ENCODE measurements at places on chromosomes 16 and 17. TPM values are rescaled to one million over a fixed set of nuclear protein-coding genes. Genes with fewer than 3 reads are reported as not detected.

DNA sequence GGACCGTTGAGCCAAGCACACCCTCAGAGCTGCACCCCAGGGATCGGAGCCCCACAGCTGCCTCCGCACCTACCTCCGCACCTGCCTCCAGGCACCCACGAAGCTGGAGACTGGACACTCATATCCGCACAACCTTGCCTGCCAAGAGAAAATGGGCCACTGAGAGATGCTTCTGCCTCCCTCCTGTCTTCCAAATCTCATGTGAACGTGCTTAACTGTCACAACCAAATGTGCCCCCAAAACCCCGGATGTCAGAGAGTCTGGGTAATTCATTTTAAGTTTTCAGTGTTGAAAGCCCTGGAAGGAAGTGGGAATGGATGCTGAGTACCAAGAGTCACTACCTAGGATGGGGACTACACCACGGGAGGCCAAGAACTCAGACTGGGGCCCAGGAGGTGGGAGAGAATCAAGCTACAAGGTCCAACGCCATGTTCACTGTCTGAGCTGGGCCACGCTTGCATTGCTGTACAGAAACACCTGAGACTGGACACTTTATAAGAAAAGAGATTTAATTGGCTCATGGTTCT, 49.5 kb upstream of the MEAK7 start:
- no peak for DNase-seq

DNA sequence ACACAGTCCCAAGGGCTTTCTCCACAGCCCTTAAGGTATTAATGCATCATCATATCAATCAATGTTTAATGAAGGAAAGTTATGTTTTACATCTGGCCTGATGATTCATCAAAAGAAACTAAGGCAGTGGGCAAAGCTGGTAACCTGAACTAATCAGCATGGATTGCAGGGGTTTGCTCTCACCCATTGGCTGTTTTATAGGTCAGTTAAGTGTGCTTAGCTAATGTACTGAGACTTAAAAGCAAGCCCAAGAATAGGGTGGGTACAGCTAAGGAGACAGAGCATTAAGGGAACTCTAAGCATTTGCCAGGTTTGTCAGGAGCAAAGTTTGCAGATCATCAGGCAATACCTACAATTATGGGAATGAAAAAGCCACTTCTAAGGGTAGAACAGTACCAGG, 1247.6 kb downstream of the CDH8 start:
- no peak for DNase-seq

DNA sequence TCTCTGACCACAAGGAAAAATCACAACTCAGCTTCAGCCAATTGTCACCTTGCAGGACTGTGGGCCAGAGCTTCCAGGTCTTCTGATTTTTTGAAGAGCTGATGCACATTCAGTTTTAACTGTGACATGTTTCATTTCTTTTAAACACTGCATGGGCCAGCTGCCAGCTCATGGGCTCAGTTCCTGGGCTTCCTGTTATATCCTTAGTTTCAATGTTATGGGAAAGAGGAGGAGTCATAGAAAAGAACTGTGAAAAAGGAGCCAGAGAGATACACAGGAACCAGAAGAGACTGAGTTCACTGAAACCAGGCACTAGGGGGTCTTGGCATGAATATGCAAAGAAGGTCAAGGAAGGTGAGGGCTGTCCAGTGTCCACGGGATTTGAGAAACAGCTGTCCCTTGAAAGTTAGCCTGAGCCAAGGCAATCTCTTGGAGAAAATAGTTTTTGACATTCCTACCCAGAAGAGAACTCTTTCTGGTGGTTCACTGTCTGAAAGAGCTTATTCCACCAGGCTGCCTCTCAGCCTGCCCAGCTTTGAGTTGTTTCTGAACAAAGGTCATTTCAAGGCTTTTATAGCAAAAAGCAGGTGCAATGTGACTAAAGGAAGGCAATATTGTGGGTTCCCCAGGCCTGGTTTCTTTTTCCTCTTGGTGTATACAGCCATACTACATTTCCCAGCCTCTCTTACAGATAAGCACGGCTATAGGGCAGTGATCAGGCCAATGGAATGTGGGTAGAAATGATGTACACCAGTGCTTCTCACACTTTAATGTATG, 10.5 kb downstream of the PDILT start:
- no peak for DNase-seq

- DNase-seq: no peak
Measured at GRCh38 chr17:40520991-40521453, 19.6 kb upstream of the TNS4 start.

- no peak for DNase-seq
Measured at GRCh38 chr16:27237219-27238015, 31.2 kb downstream of the NSMCE1 start.

GRCh38 chr17:50480854-50481490, 2.3 kb downstream of the RSAD1 start:
- DNase-seq: no peak

DNA sequence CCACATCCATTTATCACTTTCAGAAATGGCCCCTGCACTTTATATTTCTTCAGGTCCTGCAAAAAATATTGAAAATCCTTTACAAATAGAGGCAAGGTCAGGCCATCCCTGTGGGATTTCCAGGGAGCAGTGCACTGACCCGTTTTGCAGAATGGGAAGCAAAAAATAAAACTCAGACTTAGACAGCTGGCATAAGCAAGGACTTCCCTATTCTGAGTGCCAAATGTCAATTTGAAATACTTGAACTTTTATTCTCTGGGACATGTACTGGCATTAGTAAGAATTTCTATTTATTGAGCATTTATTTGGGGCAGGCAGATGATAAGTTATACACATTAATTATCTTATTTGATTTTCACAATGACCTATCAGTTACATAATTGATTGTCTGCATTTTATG, 32.4 kb downstream of the PRKCB start:
- DNase-seq: no peak

- no peak for DNase-seq
Measured at GRCh38 chr17:68803164-68803929, 151.8 kb downstream of the ABCA8 start.

GRCh38 chr16:22813948-22814710, at the start of gene HS3ST2:
Gene HS3ST2 (plus strand): TSS chr16:22814162. CDS start chr16:22814611, 449 bp downstream.
- DNase-seq: peak; percentile 12

Gene C16orf96
- 0.38 TPM for polyA plus RNA-seq

Gene MT4
- not detected for polyA plus RNA-seq

All from left renal cortex interstitium (tissue), 4 donors.